Activated CD4-positive, alpha-beta T cell treated with anti-CD3 and anti-CD28 coated beads for 4 hours (primary cell): ENCODE measurements at places on chromosomes 6 and 20.

DNA sequence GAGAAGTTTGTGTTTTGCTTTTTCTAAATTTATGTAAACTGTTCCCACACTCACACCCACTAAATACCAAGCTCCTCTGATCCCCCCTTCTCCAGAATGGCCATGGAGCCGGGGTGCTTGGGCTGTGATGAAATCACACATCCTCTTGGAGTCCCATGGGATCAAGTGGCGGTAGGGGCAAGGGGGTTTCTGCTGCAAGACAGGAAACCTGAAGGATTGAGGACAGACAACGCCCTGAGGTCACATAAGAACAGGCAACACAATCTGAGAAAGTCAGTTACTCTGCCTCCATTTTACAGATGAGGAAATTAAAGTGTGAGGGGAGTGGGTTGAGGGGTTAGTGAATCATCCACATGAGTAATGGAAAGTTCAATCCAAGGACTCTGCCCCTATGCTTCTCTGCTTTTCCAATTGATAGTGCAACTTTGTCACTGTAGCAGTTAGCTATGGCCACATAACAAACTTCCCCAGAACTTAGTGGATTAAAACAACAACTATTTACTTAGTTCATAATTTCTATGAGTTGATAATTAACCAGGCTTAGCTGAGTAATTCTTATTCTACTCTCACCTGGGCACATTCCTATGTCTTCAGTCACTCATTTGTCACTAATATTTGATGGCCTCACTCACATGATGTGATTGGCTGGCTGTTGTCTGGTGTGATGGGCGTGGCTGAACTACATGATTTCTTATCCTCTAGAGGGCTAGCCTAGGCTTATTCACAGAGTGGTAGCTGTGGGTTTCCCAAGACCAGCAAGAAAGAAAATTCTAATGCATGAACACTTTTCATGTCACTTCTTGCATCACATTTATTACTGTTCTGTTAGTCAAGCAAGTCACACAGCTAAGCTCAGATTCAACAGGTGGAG is 311.1 kb upstream of the RNF24 start:
- DNase-seq = no peak

- DNase-seq = no peak
Observed at GRCh38 chr20:62686869-62687830, 21.5 kb upstream of the NTSR1 start.

DNA sequence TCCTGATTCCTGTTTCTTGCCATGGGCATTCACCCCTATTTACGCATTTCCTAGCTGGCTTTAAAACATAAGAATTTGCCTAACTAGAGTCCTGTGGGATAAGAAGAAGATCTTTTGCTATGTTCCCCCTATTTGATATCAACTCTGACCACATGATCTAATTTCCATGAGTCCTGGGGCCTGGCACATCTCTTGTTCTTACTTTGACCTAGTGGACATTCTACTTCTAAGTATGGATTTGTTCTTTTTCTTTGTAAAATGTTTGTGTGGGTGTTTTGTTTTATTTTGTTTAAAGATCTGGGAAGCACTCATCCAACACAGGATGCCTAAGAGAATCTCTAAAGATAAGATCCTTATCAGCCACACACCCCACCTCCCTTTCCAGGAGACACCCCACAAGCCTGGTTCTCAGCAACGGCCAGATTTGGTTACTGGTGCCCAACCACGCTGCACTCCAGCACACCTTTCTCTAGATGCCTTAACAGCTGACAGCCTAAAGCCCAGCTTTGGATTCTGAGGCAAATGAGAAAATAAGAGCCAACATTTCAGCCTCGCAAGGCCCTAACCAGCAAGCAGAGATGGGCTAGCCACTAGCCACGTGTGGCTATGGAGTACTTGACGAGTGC is 74.7 kb downstream of the SLC23A2 start:
- no peak for DNase-seq

DNA sequence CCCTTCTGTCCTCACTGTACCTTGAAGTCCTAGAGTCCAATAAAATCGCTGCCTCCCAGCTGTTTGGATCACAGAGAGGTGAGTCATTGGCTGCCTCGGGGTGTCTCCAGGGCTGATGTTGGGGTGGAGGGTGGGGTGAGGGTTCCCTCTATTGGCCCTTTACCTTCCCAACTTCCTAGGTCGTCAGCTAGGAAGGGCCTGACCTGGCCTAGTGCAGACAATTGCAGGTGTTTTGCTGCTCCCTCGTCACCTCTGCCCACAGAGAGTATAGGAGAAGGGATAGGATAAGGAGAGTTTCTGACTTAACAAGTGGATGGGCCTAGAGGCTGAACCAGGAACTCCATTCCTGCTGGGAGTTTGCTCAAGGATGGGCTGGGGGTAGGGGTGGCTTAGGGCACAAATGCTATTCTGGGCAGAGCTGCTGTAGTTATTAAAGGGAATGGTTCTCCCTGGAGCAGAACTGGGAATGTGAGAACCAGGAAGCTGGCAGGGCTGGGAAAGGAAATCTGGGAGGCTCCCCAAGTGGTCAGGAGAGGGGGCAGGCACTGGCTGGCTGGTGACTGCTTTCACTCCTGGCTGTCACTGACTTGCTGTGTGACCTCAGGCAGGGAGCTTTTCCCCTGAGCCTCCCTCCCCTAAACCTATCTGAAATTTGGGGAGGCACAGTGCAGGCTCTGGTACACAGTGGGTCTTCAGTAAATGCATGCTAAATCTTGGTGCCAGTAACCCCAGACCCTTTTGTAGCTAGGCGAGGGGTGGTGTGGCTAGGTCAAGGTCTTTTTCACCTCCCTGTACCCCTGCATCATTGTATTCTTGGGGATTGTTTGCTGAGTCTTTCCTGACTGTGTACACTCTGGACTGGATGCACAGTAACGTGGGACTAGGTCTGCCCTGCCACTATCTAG is 1.5 kb downstream of the TP53INP2 start:
- no peak for DNase-seq

- DNase-seq = no peak
Observed at GRCh38 chr6:168865-169455, 123.3 kb upstream of the DUSP22 start.

DNA sequence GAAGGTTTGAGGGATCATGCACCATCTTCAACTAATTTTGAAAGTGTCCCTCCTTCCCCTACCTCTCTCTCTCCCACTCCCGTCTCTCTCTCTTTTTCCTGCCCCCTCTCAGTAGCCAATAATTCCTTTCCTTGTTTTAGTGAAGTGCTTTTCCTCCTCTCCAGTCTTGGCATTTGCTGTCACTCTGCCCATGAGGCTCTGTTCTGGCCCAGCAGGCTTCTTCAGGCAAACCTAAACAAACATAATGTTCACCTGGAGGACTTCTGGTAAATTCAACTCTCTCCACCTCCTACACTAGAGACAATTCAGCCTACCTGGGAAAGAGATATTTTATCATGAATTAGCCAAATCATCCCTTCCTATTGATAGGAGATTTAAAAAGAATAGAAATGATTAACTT is 320.4 kb upstream of the RNF24 start:
- DNase-seq = no peak

- DNase-seq = no peak
Observed at GRCh38 chr6:170205534-170206316, 85.2 kb downstream of the DLL1 start.

GRCh38 chr20:51402201-51402600 is 140.3 kb downstream of the NFATC2 start:
- DNase-seq = peak; percentile 53

- no peak for DNase-seq
Observed at GRCh38 chr6:128069188-128069587, 168.3 kb upstream of the THEMIS start.

GRCh38 chr6:10531942-10532341 is 10.8 kb downstream of the GCNT2 start:
- DNase-seq = no peak

- DNase-seq = no peak
Observed at GRCh38 chr20:6818033-6818808, 50.7 kb downstream of the BMP2 start.

DNA sequence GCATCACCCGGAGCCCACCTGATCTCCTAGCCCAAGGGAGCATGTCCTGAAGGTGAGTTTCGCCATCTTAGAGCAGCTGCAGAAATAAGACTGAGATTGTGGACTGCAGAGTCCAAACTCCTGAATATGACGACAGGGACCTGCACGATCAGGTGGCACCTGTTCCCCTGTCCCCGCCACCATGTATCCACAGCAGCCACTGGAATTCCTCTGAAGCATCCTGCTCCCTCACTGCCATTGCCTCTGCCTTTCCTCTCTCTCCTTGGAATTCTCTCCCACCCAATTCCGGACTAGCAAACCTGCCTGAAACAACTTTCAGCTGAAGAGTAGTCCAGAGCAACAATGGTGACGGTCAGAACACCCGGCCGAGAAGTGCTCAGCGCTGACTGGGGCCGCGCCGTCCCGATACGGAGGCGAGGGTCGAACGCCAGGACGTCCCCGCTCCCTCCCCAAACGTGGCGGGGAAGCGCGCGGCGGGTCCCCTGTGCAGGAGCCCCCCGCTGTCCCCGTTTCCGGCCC is 694 bp upstream of the FAM120B start:
- DNase-seq = no peak

GRCh38 chr20:53899351-53900167 is 170.8 kb downstream of the BCAS1 start:
- peak; percentile 78 for DNase-seq

GRCh38 chr6:22590423-22590822 is 21.1 kb downstream of the HDGFL1 start:
- no peak for DNase-seq

DNA sequence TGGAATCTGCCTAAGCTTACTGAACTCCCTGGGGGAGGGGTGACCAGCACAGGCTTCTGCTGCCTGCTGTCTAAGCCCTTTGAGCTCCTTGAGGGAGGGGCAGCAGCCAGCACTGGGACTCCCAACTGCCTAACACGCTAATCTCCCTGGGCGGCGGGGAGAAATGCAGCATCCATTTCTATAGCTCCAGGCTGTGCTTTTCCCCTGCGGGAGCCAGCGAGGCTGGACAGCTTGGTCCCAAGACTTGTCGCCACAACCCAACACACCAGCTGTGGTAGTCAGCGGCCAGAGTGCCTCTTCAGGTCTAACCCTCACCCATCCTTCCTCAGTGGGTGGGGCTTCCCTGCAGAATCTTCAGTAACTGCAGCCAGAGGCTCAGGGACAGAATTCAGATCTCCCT is 64.6 kb downstream of the VGLL2 start:
- no peak for DNase-seq

DNA sequence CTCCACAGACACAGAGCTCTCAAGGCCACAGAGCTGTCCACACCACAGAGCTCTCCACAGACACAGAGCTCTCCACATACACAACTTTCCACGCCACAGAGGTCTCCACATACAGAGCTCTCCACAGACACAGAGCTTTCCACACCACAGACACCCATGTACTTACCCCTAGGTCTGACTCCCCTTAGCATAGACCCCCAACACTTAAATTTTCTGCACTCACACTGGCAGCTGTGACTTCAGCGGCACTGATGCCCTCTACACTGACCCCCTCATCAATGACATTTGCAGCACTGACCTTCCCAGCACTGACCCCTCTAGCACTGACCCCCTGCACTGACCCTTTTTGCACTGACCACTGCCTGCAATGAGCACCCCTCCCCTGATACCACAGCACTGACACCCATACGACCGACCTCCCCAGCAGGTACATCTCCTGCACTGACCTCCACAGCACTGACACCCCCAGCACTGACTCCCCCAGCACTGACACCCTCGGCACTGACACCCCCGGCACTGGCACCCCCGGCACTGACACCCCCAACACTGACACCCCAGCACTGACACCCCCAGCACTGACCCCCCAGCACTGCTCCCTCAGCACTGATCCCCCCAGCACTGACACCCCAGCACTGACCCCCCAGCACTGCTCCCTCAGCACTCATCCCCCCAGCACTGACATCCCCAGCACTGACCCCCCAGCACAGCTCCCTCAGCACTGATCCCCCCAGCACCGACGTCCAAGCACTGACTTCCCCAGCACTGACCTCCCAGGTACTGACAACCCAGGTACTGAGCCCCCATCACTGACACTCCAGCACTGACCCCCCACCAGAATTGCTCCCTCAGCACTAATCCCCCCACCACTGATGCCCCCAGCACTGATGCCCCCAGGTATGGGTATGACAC is 56.5 kb downstream of the ERMARD start:
- DNase-seq = no peak

- DNase-seq = no peak
Observed at GRCh38 chr20:17660667-17661066, 21.4 kb downstream of the RRBP1 start.

- DNase-seq = no peak
Observed at GRCh38 chr20:34773726-34774125, 51.7 kb downstream of the NCOA6 start.

GRCh38 chr6:119076173-119076572 is 2.3 kb downstream of the FAM184A start:
- peak; percentile 47 for DNase-seq

GRCh38 chr20:3916364-3916763 is 27.2 kb downstream of the PANK2 start:
- DNase-seq = no peak

DNA sequence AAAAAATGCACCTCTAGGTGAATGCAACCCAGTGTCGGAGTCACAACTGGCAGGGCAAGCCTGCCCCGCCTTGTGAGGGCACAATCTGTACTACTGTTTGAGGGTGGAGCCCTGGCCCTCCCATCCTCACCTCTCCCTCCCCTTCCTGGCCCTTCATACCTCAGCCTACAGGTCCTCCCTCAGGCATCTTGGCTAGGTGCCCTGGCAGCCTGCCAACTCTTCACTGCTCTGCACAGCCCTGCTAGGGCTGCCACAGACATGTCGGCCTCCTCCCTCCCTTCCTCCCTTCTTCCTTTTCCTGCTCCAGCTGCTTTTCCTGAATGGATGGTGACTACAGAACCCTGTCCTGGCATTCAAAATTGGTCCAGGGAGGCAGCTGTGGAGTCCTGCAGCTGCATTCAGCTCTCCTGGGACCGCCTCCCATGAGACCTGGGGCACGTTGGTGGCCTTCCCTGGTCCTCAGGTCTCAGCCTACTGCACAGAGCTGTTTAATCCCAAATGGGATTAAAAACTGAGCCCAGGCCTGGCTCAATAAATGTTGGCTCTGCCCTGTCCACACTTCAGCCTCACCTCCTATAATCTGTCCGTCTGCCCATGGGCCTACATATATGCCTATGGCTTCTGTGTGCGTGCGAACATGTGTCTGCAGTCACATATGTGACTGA is 52.7 kb downstream of the CDH22 start:
- DNase-seq = no peak

GRCh38 chr6:123402052-123402451 is 234.7 kb downstream of the TRDN start:
- no peak for DNase-seq

GRCh38 chr6:107624050-107624449 is 134.1 kb downstream of the SOBP start:
- DNase-seq = no peak

GRCh38 chr6:162313922-162314660 is 413.5 kb downstream of the PRKN start:
- DNase-seq = no peak

DNA sequence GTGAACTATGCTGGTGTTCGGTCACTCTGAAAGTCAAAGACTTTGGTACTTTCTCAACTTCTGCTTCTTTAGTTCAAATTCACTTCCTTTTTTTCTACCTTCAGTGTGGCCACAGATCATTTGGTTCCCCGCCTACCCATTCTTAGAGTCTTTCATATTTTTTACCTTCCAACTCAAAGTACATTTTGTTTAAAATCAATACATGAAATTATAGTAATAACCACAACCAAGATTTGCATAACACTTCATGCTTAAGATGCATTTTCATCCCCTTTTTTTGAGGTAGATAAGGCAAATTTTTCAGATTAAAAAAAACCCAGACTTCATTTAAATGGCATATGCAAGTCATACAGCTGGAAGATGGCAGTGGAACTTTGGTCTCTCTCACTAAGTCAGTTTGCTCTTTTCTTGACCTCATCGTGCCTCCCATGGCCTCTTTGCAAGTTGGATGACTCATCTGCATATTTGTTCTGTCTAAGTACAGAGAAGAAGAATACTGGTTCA is 11.9 kb upstream of the CNR1 start:
- DNase-seq = no peak
